ENCODE measurements at places on chromosomes 16 and 17.

DNA sequence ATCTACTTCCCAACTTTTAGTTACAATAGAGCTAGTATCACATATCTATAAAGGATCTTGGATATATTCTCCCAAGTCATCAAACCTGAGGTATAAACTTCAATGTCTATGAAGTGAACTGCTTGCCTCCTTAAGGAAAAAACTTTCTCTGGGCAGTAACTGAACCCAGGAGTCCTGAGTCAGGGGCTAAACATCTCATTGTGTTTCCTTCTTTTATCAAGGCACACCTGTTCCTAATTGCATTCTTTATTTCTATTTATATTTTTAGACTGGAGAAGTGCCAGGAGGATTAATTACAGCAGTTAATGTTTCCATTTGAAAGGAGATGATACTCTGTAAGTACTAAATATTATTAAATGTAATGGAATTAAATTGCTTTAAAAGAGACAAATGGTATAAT lies 98.6 kb downstream of the CDH8 start:
- no peak for DNase-seq

- no peak for DNase-seq
Measured at GRCh38 chr17:36212966-36213365, 2.1 kb downstream of the CCL4L2 start.

DNA sequence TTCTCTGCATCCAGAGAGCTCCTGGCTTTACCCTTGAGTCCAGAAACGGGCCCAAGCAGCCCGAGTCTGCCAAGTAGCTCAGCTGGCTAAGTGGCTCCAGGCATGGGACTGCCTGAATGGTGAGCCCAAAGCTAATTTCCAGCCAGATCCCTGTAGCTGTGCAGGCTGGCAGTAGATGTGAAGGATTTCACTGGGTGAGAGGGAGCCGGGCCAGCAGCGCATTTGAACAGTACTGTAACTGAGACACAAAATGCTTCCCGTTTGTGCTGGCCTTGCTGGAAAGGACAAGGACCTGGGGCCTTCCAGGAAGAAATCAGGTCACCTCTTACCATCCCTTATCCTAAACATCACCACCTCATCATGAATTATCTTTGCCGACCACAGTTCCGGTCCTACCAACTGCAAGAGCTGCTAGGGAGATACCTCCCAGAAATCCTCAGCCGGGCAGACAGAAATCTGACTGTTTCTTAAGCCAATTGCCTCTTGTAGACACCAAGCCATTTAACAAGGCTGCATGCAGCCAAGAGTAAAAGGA lies 3.7 kb downstream of the TIMP2 start:
- DNase-seq: no peak

DNA sequence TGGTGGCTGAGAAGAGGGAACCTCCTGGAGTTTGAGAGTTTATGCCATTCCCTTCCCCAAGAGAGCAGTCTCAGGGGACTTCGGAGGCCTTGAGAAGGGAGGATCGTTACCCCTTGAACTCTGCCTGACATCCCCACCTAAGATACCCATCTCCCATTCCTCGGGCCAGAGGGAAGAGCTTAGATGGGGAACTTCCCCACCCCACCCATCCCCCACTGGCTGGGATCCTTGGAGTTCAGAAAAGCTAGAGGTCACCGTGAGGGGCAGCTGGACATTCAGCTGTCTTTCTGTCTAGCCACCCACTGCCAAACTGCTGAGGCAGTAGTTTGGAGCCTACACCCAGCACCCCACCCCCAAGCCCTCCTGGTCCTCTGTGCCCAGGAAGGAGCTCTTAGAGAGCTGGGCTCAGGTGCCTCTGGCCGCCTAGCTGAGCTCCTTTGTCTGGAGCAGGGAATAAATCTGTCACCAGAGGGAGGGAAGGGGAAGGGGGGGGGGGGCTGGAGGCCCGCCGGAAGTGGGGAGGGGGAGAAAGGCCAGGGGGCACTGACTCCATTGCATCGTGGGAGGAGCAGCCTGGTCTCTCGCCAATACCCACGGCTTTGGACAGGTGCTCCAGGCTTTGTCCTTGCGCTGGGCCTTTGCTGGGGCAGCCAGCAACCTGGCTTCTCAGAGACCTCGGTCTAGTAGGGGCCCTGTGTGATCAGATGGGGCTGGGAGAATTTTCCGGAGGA lies 1.0 kb downstream of the HSD11B2 start:
- DNase-seq: no peak
